Astrocyte (in vitro differentiated cells and primary cell): ENCODE measurements at places on chromosomes 1 and 21.
A peak's percentile ranks its signal among the peaks of the same experiment; 100 is the strongest.

- DNase-seq: peak; percentile 74
Measured at GRCh38 chr1:190022709-190023108, 455.0 kb downstream of the BRINP3 start.

GRCh38 chr1:165763442-165763841 is 5.2 kb downstream of the TMCO1 start:
- no peak for DNase-seq

DNA sequence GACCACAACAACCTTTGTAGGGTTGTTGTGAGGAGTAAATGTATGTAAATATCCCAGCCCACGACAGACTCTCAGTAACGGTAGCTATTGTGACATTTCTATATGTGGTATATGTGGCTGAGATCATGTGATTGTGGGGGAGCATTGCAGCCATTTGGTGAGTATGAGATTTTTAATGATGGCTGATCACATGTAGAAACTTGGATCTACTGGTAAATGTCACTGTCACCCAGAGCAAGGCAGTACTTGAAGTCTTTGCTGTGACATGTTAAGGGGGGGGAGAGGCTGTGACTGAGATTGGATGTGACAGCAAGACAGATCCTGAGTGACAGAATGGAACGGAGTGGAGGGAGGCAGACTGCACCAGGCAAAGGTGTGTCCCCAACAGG is 23.9 kb upstream of the MEF2D start:
- DNase-seq: no peak

DNA sequence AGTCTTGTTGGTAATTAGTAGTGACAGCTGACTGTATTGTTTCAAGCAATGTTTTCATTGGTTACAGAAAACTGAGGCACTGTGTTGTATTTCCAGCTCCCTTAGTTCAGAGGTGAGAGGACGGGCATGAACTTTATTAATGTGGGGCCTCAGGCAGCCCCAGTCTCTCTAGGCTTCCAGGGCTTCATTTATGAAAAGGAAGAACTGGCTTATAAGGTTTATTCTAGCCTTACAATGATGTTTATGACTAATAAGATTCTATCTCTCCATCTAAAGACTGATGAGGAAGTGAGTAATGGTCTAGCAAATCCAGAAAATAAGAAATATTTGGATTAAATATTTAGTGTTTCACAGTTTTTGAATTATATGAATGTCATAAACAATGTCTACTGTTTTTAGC is 41.5 kb downstream of the CBS start:
- DNase-seq: no peak

DNA sequence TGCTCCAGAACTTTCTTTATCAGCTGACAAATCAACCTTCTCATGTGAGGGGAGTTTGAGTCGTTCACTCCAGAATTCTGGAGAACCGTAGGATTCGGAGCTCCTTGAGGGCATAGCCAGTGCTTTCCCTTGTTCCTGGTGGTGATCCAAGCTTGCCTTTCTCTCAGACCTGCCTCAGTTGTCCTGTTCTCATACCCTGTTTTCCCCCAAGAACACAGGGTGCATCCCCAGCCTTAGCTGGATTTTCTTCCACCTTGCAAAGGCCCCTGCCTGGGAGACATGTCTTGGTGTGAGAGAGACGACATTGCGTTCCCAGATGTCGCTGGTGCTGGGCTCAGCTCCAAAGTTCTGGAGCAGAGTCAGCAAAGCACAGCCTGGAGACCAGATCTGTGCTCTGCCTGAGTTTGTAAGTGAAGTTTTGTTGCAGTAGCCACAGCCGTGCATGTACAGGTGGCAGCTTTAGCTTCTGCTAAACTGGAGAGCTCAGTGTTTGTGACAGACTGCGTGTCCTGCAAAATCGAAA is 40.0 kb downstream of the ABCG1 start:
- DNase-seq: no peak

DNA sequence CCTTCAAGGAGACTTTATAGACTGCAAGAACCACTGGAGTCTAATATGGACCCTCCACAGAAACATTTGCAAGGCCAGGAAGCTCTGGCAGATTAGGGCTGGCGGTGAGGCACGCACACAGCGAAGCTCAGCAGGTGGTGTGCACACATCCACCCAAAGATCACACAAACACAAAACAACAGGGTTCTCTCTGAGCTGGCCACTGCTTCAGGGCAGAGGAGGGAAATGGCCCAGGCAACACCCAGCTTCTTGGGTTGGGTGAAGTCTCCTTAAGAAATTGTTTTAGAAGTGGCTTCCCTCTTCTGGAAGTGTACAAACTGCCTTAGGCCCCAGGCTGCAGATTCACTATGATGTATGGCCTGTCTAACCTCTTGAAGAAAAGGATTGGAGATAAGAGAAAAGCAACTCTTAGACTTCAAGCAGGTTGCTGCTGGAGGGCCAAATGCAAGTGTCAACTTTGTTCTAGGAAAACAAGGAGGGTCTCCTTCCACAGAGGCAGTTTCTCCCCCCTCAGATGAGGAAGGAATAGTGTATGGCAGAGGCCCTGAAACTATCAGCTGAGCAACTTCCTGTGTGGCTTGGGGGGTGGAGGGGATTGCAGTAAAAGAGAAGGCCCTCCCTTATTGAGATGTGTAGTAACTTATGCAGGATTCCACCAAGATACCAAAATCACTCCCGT is 2.0 kb downstream of the RCSD1 start:
- no peak for DNase-seq

DNA sequence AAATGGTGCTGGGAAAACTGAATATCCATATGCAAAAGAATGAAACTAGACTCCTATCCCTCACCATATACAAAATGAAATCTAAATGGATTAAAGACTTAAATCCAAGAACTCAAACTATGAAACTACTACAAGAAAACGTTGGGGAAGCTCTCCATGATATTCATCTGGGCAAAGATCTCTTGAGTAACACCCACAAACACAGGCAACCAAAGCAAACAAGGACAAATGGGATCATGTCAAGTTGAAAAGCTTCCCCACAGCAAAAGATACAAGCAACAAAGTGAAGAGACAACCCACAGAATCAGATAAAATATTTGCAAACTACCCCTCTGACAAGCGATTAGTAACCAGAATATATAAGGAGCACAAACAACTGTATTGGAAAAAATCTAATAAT is 13.8 kb downstream of the TTC13 start:
- DNase-seq: no peak

GRCh38 chr1:193042766-193043691 is 16.1 kb downstream of the UCHL5 start:
- no peak for DNase-seq

- DNase-seq: no peak
Measured at GRCh38 chr1:155918660-155919059, 7.5 kb upstream of the RIT1 start.

- DNase-seq: no peak
Measured at GRCh38 chr1:89040315-89040626, 17.6 kb upstream of the GBP3 start.

GRCh38 chr1:33815061-33815460 is 48.8 kb upstream of the HMGB4 start:
- DNase-seq: peak; percentile 94

DNA sequence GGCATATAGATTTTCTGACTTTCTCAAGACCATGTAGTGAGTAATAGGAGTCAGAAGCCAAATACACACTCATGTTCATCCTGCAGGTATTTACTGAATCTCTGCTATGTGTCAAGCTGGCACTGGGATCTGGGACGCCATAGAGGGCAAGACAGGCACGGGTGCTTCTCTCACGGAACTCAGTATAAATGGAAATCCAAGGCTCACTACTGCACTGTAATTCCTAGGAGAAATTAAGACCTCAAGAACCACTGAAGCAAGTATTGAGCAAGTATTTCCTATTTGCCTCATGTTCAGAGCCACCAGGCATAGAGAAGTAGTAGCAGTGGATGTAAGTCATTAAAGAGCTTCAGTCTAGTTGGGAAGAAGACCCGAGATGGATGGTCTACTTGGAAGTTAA is 38.9 kb downstream of the EIF2D start:
- no peak for DNase-seq

DNA sequence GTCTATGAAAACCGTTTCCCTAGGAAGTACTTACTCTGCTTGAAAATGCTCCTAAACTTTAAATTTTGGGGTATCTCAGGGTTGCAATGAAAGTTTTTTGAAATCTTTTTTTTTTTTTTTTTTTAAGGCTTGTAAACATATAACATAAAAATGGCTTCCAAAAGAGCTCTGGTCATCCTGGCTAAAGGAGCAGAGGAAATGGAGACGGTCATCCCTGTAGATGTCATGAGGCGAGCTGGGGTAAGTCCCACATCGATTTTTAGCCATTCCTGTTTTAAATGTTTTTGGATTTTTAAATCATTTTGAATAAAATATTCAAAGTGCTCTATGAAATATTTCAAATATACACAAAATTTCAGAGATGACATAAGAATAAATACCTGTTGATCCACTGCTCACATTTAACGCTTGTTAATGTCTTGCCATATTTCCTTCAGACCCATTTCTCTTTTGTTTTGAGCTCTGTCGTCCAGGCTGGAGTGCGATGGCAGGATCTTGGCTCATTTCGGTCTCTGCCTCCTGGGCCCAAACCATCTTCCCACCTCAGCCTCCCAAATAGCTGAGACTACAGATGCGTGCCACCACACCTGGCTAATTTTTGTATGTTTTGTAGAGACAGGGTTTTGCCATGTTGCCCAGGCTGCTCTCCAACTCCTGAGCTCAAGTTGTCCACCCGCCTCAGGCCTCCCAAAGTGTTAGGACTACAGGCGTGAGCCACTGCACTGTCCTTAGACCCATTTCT is 1.3 kb downstream of the PARK7 start:
- no peak for DNase-seq

- no peak for DNase-seq
Measured at GRCh38 chr1:201673093-201673492, 134.2 kb downstream of the NAV1 start.

DNA sequence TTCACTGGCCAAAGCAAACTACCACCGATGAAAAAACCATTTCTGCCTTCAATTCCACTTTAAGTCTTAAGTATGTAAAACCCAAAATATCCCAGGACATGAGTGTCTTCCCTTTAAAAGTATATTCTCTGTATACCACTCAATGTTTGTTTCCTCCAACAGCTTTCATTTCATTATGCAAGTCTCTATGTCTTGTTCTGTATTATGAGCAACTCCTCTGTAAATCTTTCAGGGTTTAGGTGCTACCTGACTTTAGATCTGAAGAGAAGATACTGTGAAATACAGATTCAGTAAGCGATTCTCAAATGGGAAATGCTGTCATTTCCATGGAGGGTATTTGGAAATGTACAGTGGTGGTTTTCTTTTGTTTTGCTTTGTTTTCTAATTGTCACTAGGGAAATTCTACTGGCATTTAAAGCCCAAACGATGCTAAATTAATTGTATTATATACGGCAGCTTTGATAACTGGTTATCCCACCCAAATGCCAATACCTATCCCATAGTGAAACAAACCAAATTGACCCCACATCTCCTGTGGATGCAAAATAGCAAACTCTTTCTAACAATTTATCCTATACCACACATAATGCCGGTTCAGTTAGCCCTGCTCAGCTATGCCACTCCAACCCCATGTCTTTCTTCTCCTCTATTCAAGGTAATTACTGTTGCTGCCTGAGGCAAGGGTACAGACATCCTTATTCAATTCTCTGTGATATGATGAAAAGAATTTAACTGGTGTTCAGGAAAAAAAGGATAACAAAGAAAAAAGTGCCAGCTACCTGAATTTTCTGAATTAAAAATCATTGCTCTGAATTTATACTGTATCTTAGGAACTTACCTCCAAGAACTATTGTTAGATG is 182.8 kb downstream of the EIF4G3 start:
- no peak for DNase-seq

DNA sequence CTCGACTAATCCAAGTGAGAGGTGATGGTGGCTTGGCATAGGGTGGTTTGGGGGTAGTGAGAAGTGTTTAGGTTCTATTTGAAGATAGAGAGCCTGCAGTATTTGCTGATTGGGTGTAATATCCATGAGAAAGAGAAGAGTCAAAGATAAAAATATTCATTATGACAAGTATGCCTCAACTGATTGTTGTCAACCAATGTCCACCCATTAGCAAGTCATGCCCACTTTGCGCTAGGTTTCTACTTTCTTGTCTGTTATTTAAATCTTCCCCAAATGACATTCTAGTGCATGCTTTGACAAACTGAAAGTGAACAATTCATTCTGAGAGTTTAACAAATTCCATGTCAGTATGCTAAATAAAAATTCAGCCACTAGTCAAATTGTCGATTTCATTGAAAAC is 3.8 kb upstream of the XCL1 start:
- DNase-seq: no peak

DNA sequence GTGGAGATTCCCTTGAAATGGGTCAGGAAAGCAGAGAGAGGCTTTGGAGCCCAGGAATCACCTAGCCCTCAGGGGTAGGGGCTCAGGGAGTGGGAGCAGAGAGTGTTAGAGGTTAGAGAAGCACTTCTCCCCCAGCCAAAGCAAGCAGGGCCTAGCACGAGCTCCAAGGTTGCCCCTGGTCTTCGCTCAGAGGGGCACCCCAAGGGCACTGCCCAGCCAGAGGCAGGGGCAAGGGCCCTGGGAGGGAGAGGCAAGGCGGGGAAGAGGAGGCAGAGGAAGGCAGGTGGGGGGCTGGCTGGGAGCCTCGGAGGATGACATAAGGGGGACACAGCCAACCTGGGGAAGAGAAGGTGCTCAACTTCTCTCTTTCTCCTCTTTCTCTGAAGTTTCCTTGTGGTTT is 71.9 kb downstream of the CASZ1 start:
- DNase-seq: no peak

GRCh38 chr1:27166351-27166802 is 11.5 kb upstream of the SLC9A1 start:
- peak; percentile 8 for DNase-seq

DNA sequence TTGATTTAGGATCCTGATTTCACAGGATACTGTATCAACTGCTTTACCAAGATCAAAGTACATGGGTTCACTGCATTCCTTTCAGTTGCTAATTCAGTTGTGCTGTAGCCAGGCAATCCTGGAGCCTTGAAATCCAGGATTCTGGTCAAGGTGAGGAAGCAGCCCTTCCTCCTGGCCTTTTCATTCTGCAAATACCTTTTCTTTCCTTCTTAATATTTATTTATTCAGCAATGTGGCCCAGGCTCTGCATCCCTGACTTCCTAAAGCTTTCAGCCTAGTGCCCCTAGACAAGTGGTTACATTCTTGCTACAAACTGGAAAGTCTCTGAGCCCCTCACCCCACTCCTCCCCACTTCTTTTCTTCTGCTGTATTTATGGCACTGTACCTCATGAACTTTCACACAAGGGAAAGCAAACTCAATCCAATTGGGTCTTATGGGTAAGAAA is 16.2 kb downstream of the LRRC8D start:
- DNase-seq: peak; percentile 37

- no peak for DNase-seq
Measured at GRCh38 chr1:228804640-228805413, 69.5 kb downstream of the RHOU start.
